ENCODE measurements at places on chromosomes 3 and 15. TPM values are rescaled to one million over a fixed set of nuclear protein-coding genes. Genes with fewer than 3 reads are reported as not detected.
A peak's percentile ranks its signal among the peaks of the same experiment; 100 is the strongest.

- no peak overlapping the region for H3K27ac ChIP-seq
- H3K4me3 ChIP-seq, result no peak overlapping the region
- H3K36me3 ChIP-seq, result no peaks in the 10 kb centered on the region
- H3K4me1 ChIP-seq, result peaks cover 3% of the 10 kb centered on the region
Measured at GRCh38 chr15:48888191-48888590, 10.3 kb downstream of the EID1 start.

DNA sequence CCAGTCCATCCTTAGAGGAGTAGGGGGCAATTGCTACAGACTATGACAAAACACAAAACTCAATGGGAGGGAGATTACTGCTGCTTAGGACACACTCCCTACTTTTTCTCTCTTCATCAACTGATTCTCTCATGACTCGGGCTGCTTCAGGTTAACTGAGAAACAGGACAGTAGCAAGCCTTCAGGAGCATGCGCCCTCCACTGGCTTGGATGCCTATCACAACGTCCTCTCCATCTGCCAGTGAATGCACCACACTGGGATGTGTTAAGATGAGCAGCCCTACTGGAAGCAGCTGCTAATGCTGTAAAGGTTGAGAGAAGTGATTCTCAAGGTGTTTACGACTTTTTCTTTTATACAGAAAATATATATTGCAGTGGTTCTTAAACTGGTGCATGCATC is 542.3 kb downstream of the EDEM1 start:
- DNase-seq, result no peak
- H3K27ac ChIP-seq, result no peak overlapping the region
- H3K4me3 ChIP-seq, result no peak overlapping the region
- H3K4me1 ChIP-seq, result no peaks in the 10 kb centered on the region
- H3K27me3 ChIP-seq, result no peaks in the 10 kb centered on the region
- H3K36me3 ChIP-seq, result no peaks in the 10 kb centered on the region

- H3K36me3 ChIP-seq, result peaks cover 16% of the 10 kb centered on the region
- H3K27me3 ChIP-seq, result no peaks in the 10 kb centered on the region
- H3K4me3 ChIP-seq, result peak overlapping the region; percentile 34
- no peak for DNase-seq
Measured at GRCh38 chr3:134374791-134375581, 739 bp upstream of the AMOTL2 start.

GRCh38 chr3:21237638-21238037 is 513.4 kb downstream of the ZNF385D start:
- H3K4me1 ChIP-seq, result no peaks in the 10 kb centered on the region
- H3K27ac ChIP-seq, result no peak overlapping the region
- peak; percentile 89 for DNase-seq
- H3K27me3 ChIP-seq, result no peaks in the 10 kb centered on the region
- no peak overlapping the region for H3K4me3 ChIP-seq
- no peaks in the 10 kb centered on the region for H3K36me3 ChIP-seq

DNA sequence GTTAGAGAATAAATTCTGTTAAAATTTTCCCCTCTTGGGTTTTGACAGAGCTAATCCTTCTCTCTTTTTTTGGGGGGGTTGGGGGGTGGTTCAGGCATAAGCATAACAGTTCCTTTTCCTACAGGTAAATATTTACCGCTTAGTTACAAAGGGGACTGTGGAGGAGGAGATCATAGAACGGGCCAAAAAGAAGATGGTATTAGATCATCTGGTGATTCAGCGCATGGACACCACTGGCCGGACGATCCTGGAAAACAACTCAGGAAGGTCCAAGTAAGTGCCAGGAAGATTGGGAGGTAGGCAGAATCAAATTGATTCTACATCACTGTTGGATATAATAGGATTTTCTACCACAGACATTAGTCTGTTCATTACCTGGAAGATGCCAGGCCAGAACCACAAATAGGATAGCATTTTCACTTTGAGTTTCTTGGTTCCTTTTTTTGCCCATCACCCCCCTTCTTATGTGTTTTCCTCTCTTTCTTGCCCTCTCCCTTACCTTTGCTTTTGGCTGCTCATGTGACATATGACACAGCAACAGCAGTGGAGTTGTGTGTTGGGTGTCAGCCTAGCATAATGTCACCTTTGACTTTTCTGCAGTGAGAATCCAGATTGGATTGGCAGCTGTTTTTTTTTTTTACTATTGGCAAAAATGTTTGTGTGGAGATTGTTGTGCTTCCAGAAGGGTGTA is 79.0 kb downstream of the CHD2 start:
- no peak overlapping the region for H3K27ac ChIP-seq
- H3K27me3 ChIP-seq, result no peaks in the 10 kb centered on the region
- no peaks in the 10 kb centered on the region for H3K4me1 ChIP-seq
- peak; percentile 67 for DNase-seq
- H3K4me3 ChIP-seq, result no peak overlapping the region
- peaks cover 19% of the 10 kb centered on the region for H3K36me3 ChIP-seq

GRCh38 chr3:45209526-45209925 is 16.6 kb downstream of the TMEM158 start:
- H3K4me3 ChIP-seq, result no peak overlapping the region
- no peaks in the 10 kb centered on the region for H3K27me3 ChIP-seq
- H3K4me1 ChIP-seq, result peaks cover 9% of the 10 kb centered on the region
- DNase-seq, result no peak
- no peak overlapping the region for H3K27ac ChIP-seq

DNA sequence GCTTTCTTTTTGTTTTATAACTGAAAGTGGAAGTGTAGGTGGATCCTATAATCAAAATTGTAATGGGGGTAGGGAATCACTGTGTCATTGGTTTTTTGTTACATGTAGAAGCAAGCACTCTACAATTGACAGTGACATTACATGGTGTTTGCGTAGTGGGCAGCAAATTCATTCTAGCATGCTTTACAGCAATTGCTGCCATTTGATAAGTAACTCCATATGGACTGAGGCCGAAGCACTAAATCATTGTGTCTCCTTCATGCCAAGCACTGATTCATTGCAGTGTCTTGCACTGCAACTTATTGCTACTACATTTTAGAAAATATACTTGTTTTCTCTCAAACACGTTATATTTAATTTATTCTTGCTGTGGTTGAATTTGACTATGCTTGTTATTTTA is 933.9 kb downstream of the NSUN3 start:
- H3K4me3 ChIP-seq, result no peak overlapping the region
- no peaks in the 10 kb centered on the region for H3K4me1 ChIP-seq
- no peak overlapping the region for H3K27ac ChIP-seq

- H3K4me3 ChIP-seq, result no peak overlapping the region
- H3K4me1 ChIP-seq, result peaks cover 18% of the 10 kb centered on the region
- H3K36me3 ChIP-seq, result no peaks in the 10 kb centered on the region
- no peak for DNase-seq
- H3K27me3 ChIP-seq, result no peaks in the 10 kb centered on the region
- no peak overlapping the region for H3K27ac ChIP-seq
Measured at GRCh38 chr15:99121207-99121606, 16.3 kb downstream of the SYNM start.

GRCh38 chr3:40191850-40192448 is 117.6 kb upstream of the EIF1B start:
- H3K36me3 ChIP-seq, result no peaks in the 10 kb centered on the region
- H3K27me3 ChIP-seq, result no peaks in the 10 kb centered on the region

DNA sequence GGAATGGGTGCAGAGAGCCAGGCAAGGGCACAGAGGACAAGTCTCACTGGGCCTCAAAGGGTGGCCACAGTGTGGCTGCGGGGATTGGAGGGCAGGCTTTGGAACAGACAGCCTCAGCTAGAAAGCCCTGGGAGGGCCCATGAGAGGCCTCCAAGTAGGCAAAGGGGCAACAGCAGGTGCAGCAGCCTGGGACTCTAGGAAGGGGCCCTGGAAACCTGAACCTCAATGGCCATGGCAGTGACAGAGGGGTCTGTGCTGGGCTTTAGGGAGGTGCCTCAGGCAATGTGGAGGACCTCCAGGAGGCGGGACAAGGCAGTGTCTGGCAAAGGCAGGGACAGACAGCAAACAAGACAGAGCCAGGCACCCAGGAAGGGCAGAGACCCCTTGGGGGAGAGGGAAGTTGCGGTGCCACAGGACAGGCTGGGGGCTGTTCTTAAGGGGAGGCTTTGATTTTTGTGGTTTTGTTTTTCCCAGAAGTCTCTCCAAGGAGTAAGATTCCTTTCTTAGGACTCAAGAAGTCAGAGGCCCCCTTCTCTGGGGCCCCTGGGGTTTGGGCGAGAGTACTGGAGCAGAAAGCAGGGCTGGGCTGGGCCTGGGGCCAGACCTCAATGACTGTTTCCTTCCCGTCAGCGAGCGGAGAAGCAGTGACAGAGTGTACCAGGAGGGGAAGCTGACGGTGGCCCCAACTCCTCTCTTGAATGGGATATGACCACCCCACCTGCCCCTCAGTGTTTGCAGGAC is 9.7 kb downstream of the STOML1 start:
- H3K27ac ChIP-seq, result peak overlapping the region; percentile 93
- no peaks in the 10 kb centered on the region for H3K27me3 ChIP-seq
- peak; percentile 93 for DNase-seq
- peaks cover 3% of the 10 kb centered on the region for H3K36me3 ChIP-seq
- peaks cover 48% of the 10 kb centered on the region for H3K4me1 ChIP-seq

DNA sequence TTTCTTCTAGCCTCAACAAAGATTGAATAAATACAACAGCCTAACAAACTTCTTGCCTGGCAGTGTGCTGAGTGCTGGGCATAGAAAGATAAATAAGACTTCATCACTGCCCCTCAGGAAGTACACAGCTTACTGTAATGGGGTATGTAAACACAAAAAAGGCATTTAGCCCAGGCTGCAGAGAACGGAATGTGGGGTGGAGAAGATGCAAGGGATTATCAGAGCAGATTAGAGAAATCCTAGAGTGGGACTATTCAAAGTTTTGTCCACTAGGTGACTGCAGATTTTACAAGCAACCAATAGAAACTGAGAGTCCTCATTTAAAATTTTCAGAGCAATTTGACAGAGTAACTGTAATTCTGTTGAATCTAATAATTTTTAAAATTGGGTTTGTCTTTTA is 35.4 kb upstream of the TSC22D2 start:
- peak overlapping the region; percentile 46 for H3K27ac ChIP-seq
- H3K27me3 ChIP-seq, result no peaks in the 10 kb centered on the region
- H3K4me1 ChIP-seq, result peaks cover 6% of the 10 kb centered on the region
- peak; percentile 22 for DNase-seq
- H3K36me3 ChIP-seq, result no peaks in the 10 kb centered on the region

- DNase-seq, result no peak
- no peaks in the 10 kb centered on the region for H3K36me3 ChIP-seq
- H3K27ac ChIP-seq, result no peak overlapping the region
- H3K4me1 ChIP-seq, result no peaks in the 10 kb centered on the region
Measured at GRCh38 chr3:46393554-46394434, 13.1 kb downstream of the CCR5AS start.

The CD200R1 gene
- not detected for total RNA-seq

The HOMER2 gene
- total RNA-seq, result 9.9 TPM

The GOLGA8G gene
- not detected for total RNA-seq

The UCN2 gene
- total RNA-seq, result 0.66 TPM
